Colonic mucosa (tissue), 4 donors: ENCODE measurements at places on chromosomes 16 and 17. TPM values are rescaled to one million over a fixed set of nuclear protein-coding genes. Genes with fewer than 3 reads are reported as not detected.

GRCh38 chr16:30002614-30003346 is 6.7 kb downstream of the INO80E start:
- no peak overlapping the region for H3K27ac ChIP-seq
- no peaks in the 10 kb centered on the region for H3K36me3 ChIP-seq
- no peak for DNase-seq
- H3K4me3 ChIP-seq: no peak overlapping the region

- H3K27ac ChIP-seq: no peak overlapping the region
- no peak overlapping the region for H3K4me3 ChIP-seq
- H3K4me1 ChIP-seq: no peaks in the 10 kb centered on the region
- no peaks in the 10 kb centered on the region for H3K27me3 ChIP-seq
Observed at GRCh38 chr17:43314611-43315011, 80.8 kb upstream of the RNU2-1 start.

DNA sequence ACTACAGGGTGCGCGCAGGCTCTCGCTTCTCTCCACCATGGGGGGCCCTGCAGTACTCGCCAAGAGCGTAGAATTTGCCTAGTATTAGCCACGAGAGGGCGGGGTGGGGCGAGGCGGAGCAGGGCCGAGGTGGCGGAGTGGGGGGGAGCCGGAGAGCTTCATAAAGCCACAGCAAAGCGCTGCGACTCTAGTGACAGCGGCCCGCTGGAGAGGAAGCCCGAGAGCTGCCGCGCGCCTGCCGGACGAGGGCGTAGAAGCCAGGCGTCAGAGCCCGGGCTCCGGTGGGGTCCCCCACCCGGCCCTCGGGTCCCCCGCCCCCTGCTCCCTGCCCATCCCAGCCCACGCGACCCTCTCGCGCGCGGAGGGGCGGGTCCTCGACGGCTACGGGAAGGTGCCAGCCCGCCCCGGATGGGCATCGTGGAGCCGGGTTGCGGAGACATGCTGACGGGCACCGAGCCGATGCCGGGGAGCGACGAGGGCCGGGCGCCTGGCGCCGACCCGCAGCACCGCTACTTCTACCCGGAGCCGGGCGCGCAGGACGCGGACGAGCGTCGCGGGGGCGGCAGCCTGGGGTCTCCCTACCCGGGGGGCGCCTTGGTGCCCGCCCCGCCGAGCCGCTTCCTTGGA is at the start of gene TBX21:
TSS of gene TBX21 (plus strand) at position 190 of the 627 bp plus-strand sequence. CDS start at position 409, 219 bp downstream.
- peak within 1 kb of the TSS; percentile 9 for H3K27ac ChIP-seq
- H3K27me3 ChIP-seq: peaks cover 25% of the 10 kb centered on the region
- peaks cover 3% of the 10 kb centered on the region for H3K4me1 ChIP-seq

DNA sequence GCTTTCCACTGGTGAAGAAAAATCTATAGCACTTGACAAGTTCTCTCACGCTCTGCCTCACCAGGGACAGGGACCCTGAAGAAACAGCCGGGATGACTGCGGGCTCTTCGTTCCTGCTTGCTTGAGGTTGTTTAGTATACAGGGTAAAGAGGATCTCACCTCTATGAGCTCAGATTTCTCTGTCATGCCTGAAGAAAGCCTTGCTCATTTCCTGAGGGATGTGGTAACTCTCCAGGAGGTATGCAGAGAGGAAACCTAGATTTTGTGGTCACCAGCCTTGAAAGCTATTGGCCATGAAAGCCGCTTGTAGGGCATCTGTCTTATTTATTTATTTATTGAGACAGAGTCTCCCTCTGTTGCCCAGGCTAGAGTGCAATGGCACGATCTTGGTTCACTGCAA is 23.2 kb downstream of the USP43 start:
- no peak overlapping the region for H3K27ac ChIP-seq
- H3K36me3 ChIP-seq: no peaks in the 10 kb centered on the region
- no peak for DNase-seq
- H3K27me3 ChIP-seq: no peaks in the 10 kb centered on the region

- H3K27me3 ChIP-seq: no peaks in the 10 kb centered on the region
- no peak overlapping the region for H3K4me3 ChIP-seq
- peaks cover 29% of the 10 kb centered on the region for H3K36me3 ChIP-seq
- no peaks in the 10 kb centered on the region for H3K4me1 ChIP-seq
- no peak overlapping the region for H3K27ac ChIP-seq
Observed at GRCh38 chr17:35597604-35598003, 10.5 kb downstream of the AP2B1 start.

The SNTB2 gene
- total RNA-seq: 34.5 TPM

GRCh38 chr17:15351478-15351840 is 10.1 kb upstream of the TEKT3 start:
- H3K4me1 ChIP-seq: peaks cover 6% of the 10 kb centered on the region
- DNase-seq: no peak
- H3K36me3 ChIP-seq: no peaks in the 10 kb centered on the region
- peak overlapping the region; percentile 51 for H3K27ac ChIP-seq
- H3K27me3 ChIP-seq: no peaks in the 10 kb centered on the region
- no peak overlapping the region for H3K4me3 ChIP-seq
